ENCODE measurements at places on chromosomes 7 and 10. TPM values are rescaled to one million over a fixed set of nuclear protein-coding genes. Genes with fewer than 3 reads are reported as not detected.

OR2A5 gene
- polyA plus RNA-seq: not detected

WNT8B gene
- polyA plus RNA-seq: 0.92 TPM

FAM25G gene
- polyA plus RNA-seq: not detected

FAM107B gene
- polyA plus RNA-seq: 117 TPM

TMEM120A gene
- 66.1 TPM for polyA plus RNA-seq

- DNase-seq: no peak
Observed at GRCh38 chr7:82257118-82257695, 186.4 kb downstream of the CACNA2D1 start.

- no peak for DNase-seq
Observed at GRCh38 chr7:135434047-135434446, 75.9 kb downstream of the CNOT4 start.

DNA sequence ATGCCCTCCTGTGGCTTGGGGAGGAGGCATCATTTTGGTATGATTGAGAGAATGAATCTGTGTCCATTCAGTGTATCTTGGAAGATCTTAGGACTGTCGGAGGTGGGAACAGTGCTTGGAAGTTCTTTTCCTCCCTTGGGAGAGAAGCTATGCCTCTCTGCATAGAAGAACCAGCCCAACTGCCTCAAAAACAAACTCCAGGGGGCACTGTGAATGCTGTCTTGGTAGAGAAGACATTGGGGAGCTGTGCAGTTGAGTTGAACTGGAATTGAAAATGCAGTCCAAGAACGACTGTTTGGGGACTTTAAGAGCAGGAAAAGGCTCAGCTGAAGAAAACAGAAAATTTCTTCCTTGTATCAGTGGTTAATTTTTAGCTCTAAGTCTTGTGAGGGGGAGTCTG is 4.9 kb upstream of the GJD4 start:
- DNase-seq: no peak

- no peak for DNase-seq
Observed at GRCh38 chr10:29150010-29150409, 138.9 kb upstream of the LYZL1 start.

DNA sequence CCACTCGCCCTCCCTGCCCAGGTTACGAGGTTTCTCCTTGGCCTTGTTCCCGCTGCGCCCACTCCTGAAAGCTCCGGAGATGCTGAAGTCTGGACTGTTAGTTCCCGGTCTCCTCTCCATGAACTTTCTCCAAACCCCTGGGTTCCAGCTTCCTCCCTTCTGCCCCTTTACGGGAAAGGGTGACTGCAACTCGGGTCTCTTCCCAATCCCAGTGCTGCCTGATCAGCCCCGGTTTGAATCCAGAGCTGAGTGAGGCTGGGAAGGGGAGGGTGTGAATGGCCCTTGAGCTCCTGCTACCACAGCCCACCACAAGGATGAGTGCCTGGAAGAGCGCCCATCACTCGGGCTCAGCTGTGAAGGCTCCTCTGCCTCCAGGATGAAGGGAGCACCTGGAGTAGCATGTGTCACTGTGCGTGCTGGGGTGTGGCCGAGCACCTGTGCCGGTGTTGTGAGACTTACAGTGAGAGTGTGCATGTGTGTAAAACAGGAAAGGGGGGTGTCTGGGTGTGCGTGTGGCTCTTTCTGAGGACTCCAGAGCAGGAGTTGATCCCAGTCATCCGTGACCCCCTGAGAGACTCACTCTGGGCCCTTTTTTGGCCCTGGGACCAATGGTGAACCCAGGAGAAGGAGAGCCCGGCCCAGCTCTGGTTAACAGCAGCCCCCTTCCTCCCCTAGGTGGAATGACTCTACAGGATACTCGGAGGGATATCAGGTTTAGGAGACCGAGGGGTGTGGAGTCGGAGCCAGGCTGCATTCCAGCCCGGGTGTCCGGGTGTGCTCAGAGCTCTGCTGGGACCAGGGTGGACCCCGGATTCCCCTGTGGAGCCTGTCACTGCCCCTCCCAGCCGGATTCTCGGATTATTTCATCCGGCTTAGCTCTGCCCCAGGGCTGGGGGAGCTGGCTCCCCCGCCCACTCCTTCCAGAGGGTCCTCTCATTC is 1.1 kb upstream of the ZNF467 start:
- no peak for DNase-seq

- no peak for DNase-seq
Observed at GRCh38 chr10:123681285-123681684, 15.1 kb downstream of the GPR26 start.

DNA sequence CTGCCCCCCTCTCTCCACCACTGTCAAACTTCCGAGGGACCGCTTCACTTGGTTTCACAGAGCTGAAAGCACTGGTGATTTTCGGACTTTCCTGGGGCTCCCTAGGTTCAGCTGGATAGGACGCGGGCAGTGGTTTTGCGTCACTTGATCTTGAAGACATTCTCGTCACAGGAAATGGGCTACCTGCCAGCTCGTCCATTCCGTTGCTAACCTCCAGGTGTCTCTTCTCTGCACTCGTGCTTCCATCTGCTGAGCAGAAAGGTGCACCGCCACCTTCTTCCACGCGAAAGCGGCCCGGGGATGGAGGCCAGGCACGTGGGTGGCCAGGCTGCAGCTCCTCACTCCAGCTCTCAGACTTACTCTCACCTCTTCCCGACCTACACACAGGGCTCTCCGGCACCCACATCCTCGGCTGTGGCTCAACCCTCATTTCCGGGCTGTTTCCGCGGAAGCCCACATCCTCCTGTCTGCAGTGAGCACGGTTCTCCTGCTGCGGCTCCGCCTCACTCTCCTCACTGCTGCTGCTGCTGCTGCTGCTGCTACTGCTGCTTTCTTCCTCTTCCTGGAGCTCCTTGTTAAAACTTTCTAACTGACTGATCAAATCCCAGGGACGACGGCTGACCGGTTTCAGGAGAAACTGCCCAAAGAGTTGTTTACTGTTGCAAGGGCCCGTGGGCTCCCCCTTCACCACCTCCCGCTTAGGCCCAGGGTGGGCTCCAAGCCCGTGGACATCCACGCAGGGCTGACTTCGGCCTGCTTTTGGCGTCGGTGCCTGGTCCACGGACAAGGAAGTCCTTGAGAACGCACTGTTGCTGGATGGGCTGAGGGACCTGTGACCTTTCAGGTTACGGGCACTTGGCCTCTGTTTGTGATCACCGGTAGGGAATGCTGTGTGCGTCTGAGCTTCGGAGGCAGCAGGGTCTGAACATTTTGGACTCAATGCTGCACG is 32.1 kb downstream of the JCAD start:
- no peak for DNase-seq

DNA sequence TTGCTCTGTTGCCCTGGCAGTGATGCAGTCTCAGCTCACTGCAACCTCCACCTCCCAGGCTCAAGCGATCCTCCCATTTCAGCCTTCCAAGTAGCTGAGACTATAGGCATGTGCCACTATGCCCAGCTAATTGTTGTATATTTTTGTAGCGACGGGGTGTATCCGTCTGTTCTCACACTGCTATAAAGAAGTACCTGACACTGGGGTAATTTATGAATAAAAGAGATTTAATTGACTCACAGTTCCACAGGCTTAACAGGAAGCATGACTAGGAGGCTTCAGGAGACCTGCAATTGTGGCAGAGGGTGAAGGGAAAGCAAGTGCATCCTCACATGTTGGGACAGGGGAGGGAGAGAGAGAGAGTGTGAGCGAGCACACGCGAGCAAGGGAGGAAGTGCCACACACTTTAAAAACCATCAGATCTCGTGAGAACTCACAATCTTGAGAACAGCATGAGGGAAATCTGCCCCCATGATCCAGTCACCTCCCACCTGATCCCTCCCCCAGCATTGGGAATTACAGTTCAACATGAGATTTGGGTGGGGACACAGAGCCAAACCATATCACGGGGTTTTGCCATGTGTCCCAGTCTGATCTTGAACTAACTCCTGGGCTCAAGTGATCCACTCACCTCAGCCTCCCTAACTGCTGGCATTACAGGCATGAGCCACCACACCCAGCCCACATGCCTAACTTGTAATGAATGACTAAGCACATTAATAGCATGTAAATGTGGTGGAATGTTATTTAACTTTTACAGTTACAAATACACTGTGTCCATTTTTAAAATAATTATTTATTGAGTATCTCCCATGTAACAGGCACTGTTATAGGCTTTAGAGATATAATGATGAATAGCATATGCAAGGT is 65.5 kb downstream of the RALA start:
- no peak for DNase-seq

GRCh38 chr7:144416341-144416740 is 12.8 kb upstream of the NOBOX start:
- DNase-seq: no peak

DNA sequence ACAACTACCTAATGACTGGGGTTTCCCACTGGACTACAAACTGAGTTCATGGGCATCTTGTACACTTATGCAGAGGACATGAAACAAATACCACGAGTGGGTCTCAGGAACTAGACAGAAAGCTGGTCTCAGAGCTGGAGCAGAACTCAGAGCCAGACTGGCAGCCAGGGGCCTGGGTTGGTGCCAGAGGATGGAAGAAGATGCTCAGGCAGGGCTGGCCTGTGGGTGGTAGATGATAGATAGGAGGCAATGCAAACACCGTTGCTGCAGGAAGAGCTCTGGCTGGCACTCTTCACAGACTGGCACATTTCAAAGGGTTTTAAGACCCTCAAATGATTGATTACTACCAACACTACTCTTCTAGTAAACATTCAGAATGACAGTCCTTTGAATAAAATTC is 28.8 kb downstream of the ENO4 start:
- no peak for DNase-seq

DNA sequence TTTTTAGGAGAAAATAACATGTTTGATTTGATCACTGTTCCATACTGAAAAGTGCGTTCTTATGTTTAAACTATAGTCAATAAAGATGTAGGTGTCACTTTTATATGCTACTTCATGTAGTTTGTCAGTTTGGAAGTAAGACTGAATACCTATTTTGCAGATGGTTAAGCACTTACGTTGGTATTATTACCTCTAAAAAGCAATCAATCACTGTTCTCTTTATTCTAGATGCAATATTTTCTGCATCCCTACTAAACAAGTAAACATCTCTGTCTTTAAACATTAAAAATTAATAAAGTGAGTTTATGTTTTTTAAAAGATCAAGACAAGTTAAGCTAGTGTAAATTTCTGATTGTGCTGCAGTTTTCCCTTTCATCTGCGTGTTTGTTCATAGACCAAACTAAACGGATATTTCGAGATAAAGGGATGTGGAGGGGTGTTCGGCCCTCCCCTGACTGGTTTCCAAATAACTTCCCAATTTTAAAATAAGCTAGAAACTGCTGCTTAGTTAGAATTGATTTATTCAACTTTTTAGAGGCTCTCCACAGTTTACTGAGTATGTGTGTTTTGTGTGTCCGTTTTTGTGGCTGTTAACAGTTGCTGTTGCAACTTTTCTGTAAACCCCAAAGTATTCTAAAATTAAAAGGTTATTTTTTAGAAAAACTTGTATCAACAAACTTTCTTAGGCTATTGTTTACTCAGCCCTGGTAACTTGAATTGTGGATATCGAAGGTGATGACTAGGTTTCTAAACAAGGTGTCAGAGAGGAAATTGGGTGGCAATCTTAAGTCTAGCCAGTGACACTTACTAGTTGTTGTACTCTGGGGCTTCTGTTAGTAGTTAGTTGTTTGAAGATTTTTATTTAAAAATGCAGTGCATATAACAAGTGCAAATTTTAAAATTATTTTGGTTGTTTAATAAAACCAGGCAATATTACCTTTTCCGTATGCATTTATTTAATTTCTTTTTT is 974 bp downstream of the KIF11 start:
- DNase-seq: no peak

DNA sequence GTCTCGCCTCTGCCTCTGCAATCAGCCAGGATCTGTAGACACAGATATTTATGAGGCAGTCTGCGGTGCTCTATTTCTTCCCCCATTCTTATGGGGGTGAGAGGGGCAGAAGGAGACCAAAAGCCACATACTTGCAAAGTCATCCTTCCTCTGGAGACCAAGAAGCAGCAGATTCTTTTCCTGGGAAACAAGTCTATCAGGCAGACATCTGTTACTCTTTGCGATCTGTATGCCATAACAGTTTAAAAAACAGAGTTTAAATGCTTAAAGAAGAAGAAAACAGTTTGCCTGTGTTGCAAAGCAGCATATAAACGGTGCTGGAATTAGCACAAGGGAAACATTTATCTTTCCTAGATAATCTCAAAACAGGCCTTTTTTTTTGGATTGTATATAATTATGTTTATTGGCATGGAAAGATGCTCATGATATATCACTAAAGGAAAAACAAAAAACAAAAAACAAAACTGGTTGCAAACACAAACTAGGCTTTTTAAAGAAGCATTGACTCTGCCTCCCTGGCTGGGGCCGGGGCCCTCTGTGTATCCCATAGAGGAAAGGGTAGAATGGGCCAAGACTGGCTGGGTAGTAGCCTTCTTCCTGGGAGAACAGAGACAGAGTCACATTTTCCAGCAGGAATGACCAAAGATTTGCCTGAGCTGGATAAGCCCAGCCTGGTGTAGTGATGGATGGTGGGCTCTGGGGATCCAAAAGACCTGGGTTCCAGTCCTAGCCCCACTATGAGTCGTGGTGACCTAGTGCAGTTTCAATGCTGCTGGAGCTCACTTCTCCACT is 50.4 kb downstream of the RGS10 start:
- DNase-seq: no peak

- no peak for DNase-seq
Observed at GRCh38 chr10:98971464-98971863, 264.2 kb downstream of the HPSE2 start.

DNA sequence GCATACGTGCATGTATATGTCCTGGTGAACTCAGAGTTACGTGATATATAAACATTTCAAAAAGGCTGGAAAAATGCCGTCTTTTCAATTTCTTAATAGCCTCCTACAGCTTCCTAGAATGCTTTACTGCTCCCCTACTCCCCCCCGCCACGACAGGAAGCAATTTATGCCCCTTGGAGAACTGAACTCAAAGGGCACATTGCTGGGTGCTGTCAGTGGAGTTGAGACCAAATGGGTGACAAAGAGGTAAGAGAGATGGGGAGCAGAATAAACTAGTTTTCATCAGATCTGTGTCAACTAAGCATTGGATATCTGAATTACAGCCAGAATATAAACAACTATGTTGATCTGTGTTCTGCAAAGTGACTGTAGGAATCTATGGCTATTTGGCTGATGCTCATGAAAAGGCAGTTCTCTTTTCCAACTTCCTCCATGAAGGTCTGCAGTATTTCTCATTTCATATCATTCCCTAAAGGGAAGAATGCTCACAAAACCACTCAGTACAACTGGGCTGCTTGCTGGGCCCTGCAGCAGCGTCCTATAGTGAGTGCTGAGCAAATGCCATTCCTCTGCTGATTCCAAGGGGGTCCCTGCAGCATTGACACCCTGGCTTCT is 171.3 kb upstream of the HPS1 start:
- no peak for DNase-seq

DNA sequence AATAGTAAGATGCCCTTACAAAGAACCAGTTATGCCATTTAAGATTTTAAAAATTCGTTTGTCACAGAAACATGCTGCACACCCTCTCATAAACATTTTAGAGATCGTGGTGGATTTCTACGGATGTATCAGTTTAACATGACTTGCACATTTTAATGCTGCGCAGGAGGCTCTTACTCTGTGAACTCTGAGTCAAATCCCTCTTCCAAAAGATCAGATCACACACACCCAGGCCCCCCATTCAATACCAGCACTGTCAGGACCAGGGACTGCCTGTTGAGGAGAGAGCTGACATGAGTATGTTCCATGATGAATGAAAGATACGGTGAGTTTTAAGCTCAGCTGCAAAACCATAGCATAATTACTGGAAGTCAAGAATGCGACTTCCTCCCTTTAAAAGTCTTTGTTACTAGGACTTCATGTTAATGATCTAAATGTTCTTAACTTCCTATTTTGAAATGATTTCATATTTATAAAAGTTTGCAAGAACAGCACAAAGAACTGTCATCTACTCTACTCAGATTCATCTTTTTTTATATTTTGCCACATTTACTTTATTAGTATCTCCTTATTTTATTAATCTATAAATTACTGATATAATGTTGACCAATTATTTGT is 500.2 kb downstream of the GLRX3 start:
- no peak for DNase-seq

All from renal cortex interstitium (tissue), 15 donors.